ENCODE measurements at places on chromosomes 3 and 15.

- H3K4me1 ChIP-seq, result peaks cover 5% of the 10 kb centered on the region
- no peak overlapping the region for H3K4me3 ChIP-seq
Observed at GRCh38 chr3:66344848-66345578, 124.2 kb downstream of the SLC25A26 start.

DNA sequence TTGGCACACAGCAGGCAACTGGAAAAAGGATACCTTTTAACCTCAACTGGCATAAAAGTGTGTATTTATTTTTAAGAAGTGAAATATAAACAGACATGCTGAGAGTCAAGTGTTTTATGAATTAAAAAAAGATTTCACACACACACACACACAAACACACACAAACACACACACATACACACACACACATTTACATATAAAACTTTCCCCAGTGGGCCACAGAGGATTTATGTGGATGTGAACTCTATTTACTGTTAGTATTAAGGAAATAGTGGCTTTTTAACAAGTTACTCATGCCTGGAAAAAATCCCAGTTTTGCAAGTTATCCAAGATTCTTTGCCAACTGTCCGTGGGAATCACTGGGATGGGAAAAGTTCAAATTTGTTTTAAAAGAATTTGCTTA is 725.9 kb upstream of the NR2F2 start:
- no peaks in the 10 kb centered on the region for H3K27me3 ChIP-seq
- H3K27ac ChIP-seq, result no peak overlapping the region
- H3K4me3 ChIP-seq, result no peak overlapping the region
- H3K36me3 ChIP-seq, result no peaks in the 10 kb centered on the region
- no peak for DNase-seq

DNA sequence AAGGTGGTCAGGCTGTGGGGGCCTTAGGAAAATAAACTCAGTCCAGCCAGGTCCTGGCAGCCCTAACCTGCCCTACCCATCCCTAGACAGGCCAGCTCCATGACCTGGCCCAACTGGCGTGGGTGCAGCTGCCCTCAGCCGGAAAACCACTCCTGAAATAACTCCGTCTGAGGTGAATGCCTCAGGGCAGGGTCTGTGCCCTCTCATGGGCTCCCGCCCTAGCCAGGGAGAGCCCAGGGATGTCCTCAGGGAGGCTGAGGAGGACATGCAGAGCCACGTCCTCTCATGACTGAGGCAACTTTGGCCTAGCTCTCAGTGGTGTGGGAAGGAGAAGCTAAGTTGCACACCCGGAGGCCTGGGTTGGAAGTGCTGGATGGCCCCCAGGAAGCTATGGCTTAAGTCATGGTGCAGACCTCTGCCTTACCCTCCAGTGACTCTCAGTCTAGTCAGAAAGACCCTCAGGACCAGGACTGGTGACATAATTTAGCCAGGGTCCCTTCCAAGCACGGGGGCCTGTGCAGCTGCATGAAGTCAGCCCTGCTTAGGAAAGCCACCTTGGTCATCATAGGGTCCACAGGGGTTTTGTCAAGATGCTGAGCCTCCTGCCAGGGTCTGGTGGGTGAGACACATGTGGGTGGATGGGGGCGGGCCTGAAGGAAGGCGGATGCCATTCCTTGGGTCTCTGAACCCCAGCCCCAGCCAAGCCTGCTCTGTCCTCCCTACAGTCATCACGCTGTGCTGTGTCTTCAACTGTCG is 7.4 kb downstream of the TMIE start:
- H3K27me3 ChIP-seq, result no peaks in the 10 kb centered on the region
- H3K4me3 ChIP-seq, result no peak overlapping the region
- H3K27ac ChIP-seq, result no peak overlapping the region
- no peak for DNase-seq
- no peaks in the 10 kb centered on the region for H3K36me3 ChIP-seq
- no peaks in the 10 kb centered on the region for H3K4me1 ChIP-seq

- no peak overlapping the region for H3K4me3 ChIP-seq
- DNase-seq, result no peak
- H3K4me1 ChIP-seq, result peaks cover 69% of the 10 kb centered on the region
- no peaks in the 10 kb centered on the region for H3K36me3 ChIP-seq
- no peaks in the 10 kb centered on the region for H3K27me3 ChIP-seq
- H3K27ac ChIP-seq, result peak overlapping the region; percentile 72
Observed at GRCh38 chr3:59425371-59425770, 375.5 kb upstream of the CFAP20DC start.

DNA sequence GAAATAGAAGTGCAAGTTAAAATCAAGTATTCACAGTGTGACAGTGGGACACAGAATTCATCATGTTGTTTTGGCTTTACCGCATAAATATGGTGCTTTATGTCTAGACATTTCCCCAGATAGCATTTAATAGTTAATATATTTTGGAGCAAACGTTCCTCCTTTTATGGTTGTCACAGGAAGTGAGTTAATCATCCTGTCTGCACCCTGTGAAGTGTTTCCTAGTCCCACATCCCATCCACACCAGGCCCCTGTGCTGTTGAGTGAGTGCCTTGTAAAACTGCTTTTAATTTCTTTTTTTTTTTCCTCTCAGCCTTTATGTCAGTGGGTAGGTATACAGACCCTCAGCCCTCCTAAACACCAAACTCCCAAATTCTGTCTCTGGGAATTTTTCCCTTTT is 393.7 kb downstream of the FEZF2 start:
- no peak overlapping the region for H3K4me3 ChIP-seq
- no peak for DNase-seq
- H3K36me3 ChIP-seq, result no peaks in the 10 kb centered on the region
- H3K27me3 ChIP-seq, result no peaks in the 10 kb centered on the region
